ENCODE measurements at places on chromosomes 16 and 17.

GRCh38 chr17:3594051-3594800 is 15.0 kb downstream of the TRPV1 start:
- no peak for DNase-seq

GRCh38 chr16:71250461-71251235 is 20.1 kb upstream of the HYDIN start:
- DNase-seq = no peak

DNA sequence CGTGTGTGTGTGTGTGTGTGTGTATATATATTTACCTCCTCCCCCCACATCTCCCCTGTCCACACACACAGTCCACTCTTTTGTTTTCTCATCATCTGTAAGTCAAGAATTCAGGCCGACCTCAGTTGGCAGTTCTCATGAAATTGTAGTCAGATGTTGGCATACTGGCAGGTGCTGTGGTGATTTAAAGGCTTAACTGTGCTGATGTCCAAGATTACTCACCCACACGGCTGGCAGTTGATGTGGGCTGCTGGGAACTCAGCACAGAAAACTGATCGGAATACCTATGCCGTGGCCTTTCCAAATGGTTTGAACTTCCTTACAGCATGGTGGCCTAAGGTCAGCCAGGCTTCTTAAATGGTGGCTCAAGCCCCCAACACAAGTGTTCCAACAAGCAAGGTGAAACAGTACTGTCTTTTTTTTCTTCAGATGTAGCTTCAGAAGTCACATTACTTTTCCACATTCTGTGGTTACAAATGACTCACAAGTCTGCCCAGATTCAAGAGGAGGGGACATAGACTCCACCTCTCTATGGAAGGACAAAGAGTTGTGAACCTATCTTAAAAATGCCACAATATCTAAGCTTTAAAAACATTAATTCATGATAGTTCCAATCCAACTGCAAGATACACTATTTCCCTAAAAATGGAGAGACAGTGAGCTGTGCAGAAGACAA is 198.5 kb upstream of the HS3ST4 start:
- DNase-seq = no peak

DNA sequence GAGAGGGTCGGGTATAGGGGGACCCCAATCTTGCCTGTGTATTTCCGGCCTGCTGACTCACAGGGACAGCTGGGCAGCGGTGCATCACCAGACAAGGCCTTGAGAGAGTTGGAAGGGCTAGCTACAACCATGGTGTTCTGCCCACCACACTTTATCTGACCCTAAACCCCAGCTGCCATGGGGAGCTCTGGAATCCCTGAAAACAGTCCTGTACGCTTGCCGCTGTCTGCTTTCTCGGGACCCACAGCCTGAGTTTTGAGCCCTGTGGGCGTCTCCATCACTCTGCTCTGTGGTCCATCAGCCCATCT is 100.4 kb upstream of the GSE1 start:
- DNase-seq = no peak

DNA sequence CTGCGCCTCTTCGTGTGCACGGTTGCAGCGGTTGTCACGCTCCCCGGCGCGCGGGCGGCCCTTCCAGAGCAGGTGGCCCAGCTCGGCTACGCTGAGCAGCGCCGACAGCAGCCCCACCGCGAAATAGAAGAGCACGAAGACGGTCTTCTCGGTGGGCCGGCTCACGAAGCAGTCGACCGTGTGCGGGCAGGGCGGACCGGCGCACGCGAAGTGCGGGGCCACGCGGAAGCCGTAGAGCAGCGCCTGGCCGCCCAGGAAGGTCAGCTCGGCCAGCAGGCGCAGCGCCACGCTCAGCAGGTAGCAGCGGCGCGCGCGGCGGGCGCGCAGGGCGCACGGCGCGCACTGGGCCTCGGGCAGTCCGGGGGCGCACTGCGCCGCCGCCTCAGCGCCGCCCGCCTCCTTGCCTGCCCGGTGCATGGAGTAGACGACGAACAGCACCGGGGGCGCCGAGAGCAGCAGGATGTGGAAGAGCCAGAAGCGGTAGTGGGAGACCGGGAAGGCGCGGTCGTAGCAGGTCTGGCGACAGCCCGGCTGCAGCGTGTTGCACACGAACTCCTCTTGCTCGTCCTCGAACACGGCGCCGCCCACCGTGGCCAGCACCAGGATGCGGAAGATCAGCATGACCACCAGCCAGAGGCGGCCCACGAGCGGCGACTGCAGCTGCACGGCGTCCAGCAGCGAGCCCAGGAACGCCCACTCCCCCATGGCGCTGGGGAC is 1.3 kb downstream of the GJD3 start:
- DNase-seq = no peak

DNA sequence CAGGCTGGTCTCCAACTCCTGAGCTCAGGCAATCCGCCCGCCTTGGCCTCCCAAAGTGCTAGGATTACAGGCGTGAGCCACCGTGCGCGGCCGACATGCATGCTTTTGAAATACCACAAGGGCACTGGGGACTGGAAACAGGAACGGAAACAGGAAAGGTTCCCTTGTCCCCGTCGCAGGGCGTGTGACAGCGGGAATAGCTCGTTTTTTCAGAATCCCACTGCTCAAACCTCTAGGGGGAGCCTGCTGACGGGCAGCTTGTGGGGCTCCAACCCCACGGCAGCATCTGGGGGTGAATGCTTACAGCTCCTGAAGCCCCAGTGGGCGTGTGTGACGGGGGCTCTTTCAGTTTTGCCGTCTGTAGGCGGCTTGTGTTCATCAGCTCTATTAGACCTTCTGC is 18.8 kb upstream of the ASGR2 start:
- no peak for DNase-seq

GRCh38 chr16:85956426-85956825 is 57.5 kb downstream of the IRF8 start:
- no peak for DNase-seq

DNA sequence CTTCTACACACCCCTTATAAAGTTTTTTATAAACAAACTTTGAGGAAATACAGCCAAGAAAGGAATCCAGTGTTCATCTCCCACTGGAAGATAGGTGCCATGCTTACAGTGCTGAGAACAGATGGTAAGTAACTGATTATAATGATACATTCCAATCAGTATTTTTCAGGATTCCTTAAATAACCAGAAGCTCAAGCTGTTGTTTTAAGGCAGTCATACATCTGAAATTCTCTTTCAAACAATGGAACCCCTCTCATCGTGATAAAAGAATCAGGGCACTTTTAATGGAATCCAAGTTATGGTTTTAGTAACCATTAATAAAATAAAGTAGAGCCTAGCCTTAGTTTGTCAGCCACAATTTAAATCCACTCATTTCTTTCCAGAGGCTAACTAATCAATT is 56.1 kb upstream of the STAC2 start:
- no peak for DNase-seq

Measured in DMS 273 treated with DMSO at 0.1 percent for 48 hours (cell line).